CD4-positive, alpha-beta T cell treated with Interleukin-2 at 100 ng/mL for 4 hours (primary cell): ENCODE measurements at places on chromosomes 11 and 22.
A peak's percentile ranks its signal among the peaks of the same experiment; 100 is the strongest.

- no peak for DNase-seq
Observed at GRCh38 chr22:46028106-46028991, 51.4 kb upstream of the WNT7B start.

- DNase-seq, result no peak
Observed at GRCh38 chr22:39925909-39926679, 25.2 kb downstream of the GRAP2 start.

DNA sequence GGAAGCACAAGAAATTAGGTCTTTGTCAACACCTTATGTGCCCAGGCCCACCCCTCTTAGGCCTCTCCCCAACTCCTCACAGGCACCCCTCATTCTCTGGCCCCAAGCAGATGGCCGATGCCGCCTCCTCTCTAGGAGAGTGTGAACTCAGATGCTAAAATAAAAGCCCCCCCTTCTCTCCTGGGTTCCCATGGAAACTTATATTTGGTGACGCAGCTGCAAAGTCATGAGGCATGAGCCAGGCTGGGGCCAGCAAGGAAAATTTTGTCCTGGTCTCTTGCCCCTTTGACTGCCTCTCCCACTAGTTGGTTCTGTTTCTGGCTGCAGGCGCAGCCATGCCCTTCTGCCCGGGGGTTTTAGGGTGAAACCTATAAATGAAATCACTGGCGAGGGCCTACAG is 11.8 kb downstream of the RCOR2 start:
- DNase-seq, result no peak

- no peak for DNase-seq
Observed at GRCh38 chr11:92443199-92443598, 218.6 kb downstream of the FAT3 start.

GRCh38 chr11:46338636-46338987 is 8.7 kb upstream of the DGKZ start:
- DNase-seq, result no peak

GRCh38 chr22:35379146-35379993 is 1.5 kb upstream of the HMOX1 start:
- DNase-seq, result no peak

DNA sequence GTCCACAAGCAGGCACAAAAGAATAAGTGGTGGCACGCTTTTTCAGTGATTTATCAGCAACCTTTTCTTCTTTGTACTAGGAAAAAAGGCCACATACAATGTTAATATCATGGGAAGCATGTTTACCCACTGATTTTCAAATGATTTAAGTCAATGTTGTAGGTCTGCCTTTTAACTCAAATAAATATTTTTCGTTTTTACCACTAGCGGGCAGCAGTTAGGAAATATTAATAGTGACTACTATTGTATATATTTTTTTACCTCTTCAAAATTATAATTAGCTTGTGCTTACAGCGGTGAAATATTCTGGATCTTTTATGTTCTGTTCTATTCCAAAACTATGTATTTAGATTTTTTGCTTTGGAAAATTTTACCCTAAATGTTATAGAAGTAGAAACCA is 6.4 kb upstream of the SLC17A6 start:
- DNase-seq, result no peak

GRCh38 chr22:39308614-39309363 is 10.6 kb downstream of the RPL3 start:
- peak; percentile 45 for DNase-seq

DNA sequence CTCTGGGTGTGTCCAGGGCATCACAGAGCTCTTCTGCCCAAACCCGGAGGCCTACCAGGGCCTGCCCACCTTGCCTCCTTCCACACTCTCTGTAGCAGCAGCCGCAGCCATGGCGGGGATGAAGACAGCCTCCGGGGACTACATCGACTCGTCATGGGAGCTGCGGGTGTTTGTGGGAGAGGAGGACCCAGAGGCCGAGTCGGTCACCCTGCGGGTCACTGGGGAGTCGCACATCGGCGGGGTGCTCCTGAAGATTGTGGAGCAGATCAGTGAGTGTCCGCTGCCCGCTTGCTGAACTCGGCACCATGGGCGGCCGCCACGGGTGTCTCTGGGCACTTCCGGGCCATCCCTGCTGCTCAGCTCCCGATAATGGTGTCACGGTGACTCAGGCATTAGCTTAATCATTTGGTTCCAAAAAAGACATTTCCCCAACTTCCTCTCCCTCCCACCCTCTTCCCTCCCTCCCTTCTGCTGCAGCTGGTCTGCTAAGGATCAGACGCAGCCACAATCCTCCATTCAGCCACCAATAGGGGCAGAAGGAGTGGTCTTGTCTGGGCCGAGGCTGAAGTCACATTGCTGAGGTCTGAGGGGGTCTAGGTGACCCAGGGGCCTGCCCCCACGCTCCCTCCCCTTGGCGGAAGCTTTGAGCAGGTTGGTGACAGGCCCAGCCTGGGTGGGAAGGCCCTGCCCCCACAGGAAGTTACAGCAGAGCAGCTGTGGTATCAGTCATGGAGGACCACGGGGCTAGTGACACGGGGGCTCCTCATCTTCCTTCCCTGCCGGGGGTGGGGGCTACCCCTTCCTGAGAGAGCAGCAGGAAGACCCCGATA is 950 bp downstream of the FERMT3 start:
- peak; percentile 79 for DNase-seq

DNA sequence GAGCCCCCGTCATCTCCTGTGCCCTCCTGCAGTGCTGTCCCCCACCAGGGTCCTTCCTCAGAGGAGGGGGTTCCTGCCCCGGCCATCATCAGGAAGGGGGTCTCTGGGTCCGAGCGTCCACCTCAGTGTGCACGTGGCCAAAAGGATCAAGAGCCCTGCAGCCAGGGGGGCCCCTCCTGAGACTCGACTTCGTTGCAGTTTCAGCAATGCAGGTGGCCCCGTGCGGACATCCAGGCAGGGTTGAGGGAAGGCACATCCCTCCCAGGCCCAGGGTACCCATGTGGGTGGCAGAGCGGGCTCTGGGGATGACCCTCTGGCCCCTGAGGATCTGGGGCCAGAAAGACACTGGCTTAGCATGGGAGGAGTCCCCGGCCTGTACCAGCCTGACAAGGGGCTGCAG is 41.3 kb downstream of the LRP5 start:
- no peak for DNase-seq

DNA sequence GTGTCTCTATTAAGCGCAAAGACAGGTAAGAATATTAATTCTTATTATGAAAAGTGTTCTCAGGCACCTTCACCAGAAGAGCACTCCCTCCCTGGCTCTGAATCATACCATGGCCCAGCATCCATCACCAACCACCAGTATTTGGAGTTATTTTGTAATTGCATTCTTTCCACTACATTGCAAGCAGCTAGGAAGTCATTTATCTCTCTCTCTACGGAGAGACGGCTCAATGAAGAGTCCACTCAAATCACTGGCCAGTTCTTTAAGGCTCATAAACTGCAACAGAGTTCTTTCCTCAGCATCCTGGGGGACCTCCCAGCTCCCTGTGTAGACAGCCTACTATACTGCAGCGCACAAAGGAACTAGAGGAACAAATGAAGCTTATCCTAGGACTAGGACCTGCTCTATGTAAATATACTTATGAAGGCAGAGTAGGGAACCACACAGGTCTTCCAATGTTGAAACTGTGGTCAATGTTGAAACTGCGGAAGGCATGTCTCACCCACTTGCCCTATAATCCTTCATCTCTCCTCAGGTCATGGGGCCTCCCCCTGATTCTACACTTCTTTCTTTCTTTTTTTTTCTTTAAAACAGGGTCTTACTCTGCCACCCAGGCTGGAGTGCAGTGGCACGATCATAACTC is 63.4 kb downstream of the AAMDC start:
- DNase-seq, result no peak

- DNase-seq, result no peak
Observed at GRCh38 chr11:121449123-121449522, 3.0 kb upstream of the SORL1 start.

GRCh38 chr11:88131764-88132470 is 43.3 kb downstream of the RAB38 start:
- DNase-seq, result no peak

DNA sequence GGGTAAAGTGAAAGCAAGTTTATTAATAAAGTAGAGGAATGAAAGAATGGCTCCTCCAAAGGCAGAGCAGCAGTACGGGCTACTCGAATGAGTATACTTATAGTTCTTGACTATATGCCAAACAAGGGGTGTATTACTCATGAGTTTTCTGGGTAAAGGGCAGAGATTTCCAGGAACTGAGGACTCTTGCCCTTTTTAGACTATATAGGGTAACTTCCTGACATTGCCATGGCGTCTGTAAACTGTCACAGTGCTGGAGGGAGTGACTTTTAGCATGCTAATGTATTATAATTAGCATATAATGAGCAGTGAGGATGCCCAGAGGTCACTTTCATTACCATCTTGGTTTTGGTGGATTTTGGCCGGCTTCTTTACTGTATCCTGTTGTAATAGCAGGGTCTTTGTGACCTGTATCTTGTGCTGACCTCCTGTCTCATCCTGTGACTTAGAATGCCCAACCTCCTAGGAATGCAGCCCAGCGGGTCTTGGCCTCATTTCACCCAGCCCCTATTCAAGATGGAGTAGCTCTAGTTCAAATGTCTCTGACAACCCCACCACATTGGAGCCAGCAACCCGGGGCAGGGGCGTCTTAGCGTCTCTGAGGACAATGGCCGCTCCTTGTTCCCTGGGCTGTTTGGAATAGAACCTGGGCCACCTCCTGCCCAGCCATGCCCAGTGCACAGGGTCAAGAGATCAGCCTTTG is 34.9 kb upstream of the CD82 start:
- DNase-seq, result peak; percentile 55

DNA sequence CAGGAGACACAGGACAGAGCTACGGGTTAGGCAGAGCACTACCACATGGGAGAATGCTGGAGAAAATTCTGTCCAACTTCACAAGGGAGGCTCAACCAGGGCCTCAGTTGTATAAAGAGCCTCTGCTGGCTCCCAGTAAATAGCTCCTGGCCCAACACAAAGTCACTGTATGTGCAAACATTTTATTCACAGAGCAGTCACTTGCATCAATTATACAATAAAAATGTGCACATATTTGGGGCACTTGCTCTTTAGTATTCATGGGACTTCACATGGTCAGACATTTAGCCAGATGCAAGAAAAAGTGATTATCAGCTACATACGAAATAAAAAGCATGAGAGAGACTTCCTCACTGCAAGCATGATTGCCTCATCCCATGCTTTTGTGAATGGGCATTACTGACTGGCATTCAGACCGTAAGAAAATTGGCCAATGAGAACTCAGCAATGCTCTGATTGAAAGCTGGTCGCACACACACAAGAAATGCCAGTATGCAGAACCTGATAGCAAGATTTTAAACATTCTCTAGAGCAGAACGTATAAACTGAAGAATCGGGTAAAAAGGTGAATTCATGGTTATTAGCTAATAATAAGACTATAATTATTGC is 39.4 kb downstream of the BLID start:
- no peak for DNase-seq

DNA sequence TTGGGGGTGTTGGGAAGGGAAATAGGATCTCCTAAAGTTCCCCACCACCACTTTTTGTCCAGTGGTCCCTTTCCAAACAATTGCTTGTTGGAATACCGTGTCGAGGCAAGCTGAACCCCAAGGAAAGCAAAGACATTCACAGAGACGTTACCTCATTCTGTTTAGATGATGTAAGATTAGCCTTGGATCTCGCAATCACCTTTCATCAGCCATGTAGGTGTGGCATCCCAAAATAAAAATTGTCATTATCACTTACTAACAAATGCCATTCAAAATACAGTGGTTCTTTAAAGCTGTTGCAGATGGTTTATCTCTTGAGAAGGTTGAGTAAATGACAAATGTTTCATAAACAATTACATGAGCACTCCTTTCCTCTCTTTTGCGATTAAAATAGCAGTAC is 86.5 kb upstream of the SLC25A18 start:
- no peak for DNase-seq

GRCh38 chr22:27212617-27213177 is 555.3 kb downstream of the MIAT start:
- DNase-seq, result no peak

DNA sequence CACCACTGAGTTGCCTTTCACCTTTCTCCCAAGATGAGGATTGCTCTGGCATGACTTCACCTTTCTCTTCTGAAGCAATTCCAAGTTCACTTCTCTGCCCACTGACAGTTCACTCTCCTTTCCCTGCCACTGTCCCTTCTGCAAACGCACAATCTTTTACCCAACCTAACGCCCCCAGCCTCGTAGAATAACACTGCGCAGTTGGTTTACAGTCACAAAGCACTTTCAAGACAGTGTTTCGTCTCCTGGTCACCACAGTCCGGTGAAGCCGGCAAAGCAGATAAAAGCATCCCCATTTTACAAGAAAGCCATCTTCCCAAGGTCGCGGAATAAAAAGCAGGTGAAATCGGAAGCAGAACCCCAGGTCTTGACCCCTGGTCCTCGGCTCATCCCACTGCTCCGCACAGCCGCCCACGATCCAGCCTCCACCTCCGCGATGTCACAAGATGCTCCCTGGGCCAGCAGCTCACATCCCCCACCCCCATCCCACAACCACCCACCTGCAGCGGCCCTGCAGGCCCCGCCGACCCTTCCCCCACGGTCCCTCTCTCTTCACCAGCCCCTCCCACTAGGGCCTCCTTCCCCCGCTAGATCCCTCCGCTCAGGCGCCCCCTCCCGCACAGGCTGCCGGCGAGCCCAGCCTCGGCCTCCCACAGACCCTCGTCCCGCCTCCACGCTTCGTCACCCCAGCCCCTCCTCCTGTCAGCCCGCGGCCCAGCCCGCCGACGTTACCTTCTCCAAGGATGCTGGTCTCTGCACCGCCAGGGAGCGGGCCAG is 585 bp downstream of the PI4KA start:
- DNase-seq, result peak; percentile 88

DNA sequence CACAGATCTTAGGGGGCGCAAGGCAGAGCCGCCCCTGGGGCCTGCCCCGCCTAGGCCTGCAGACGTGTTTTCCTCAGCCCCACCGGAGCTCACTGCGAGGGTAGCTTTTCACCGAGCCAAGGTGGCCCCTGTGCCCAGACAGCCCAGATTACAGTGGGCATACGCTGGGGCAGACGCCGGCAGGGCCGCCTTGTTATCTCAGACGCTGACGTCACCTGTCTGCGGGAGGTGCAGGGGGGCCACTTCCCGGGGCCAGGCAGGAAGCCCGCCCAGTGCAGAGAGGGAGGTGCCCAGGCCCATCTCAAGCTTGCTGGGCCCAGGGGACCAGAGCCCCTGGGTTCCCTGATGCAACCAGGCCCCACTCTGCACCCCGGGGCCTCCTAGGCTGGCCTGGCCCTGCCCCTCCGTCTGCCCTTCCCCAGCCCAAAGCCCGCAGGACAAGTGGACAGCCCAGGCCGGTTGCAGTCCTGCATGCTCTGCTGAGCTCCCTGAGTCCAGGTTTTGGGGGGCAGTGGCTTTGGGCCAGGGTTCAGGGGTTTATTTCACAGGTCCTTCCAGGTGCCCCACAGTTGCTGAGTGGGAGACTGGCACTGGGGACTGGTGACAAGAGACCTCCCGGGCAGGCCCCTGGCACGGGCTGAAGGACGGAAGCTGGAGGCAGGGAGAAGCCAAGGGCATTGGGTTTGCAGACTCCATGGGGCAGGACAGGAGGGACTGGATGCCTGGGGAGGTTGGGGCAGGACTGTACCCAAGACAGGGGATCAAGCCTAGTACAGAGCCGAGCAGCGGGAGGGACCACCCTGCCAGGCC is 38.6 kb downstream of the IGF2 start:
- no peak for DNase-seq

GRCh38 chr11:1766719-1767398 is 3.1 kb upstream of the CTSD start:
- no peak for DNase-seq

- DNase-seq, result no peak
Observed at GRCh38 chr11:45665206-45665932, at the start of gene CHST1. Gene CHST1 (minus strand): TSS chr11:45665622. CDS start chr11:45650923, 14,699 bp downstream.
